ENCODE measurements at places on chromosomes 4 and X. TPM values are rescaled to one million over a fixed set of nuclear protein-coding genes. Genes with fewer than 3 reads are reported as not detected.

Gene DAPP1
- 2.7 TPM for total RNA-seq

GRCh38 chr4:2219233-2219760, 22.6 kb downstream of the HAUS3 start:
- no peak for DNase-seq

- no peak for DNase-seq
These were observed 531 bp downstream of the RUFY3 start for GRCh38 chr4:70722199-70722791.

DNA sequence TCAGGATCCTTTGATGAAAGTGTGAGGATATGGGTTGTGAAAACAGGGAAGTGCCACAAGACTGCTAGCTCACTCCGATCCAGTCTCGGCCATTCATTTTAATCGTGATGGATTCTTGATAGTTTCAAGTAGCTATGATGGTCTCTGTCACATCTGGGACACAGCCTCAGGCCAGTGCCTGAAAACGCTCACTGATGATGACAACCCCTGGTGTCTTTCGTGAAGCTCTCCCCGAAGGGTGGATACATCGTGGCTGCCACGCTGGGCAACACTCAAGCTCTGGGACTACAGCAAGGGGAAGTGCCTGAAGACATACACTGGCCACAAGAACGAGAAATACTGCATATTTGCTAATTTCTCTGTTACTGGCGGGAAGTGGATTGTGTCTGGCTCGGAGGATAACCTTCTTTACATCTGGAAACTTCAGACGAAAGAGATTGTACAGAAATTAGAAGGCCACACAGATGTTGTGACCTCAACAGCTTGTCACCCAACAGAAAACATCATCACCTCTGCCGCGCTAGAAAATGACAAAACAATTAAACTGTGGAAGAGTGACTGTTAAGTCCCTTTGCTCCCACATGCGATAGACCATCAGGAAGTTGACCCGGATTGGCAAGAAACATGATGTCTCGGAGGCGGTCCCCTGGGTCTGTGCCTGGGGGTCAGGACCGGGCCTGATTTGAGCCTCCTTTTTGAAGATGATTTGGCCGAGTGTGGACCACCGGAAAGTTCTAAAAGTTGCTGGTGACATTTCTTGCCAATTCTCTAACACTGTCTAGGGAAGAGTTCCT, 22.2 kb downstream of the LIAS start:
- DNase-seq, result no peak

Gene GASK1B
- 70.4 TPM for total RNA-seq

Gene CLDN34
- not detected for total RNA-seq

DNA sequence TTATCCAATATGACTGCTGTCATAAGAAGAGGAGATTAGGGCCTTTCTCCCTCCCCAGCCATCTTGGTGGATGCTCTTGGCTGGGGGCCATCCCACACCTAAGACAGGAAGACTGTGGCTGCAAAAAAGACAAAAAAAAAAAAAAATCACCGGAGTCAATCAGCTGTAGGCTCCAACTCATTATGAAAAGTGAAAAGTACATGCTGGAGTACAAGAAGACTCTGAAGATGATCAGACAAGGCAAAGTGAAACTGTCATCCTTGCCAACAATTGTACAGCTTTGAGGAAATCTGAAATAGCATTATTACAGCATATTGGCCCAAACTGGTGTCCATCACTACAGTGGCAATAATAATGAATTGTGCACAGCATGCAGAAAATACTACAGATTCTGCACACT, 5.2 kb downstream of the EGFL6 start:
- no peak for DNase-seq

DNA sequence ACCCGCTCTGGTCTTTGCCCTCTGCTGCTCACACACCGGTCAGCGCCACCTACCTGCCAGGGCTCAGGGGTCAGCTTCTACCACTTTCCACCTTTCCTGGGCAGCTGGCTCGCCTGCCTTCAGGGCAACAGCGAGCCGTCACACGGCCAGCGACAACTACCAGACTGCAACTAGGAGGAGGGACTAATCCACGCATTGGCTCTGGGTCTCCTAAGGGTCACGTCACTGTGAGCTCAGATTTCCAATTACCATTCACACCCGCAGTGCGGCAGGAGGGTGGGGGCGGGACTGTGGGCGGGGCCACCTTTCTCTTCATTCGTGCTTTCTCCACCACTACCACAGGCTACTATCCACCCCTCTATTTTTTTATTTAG, at the start of gene BEX5:
Gene BEX5 (minus strand): TSS at position 172 of the 374 bp plus-strand sequence. CDS start 1,712 bp downstream, outside the sequence.
- DNase-seq, result no peak

- DNase-seq, result no peak
These were observed 616.2 kb upstream of the GRIA3 start for GRCh38 chrX:122567911-122568310.
